ENCODE measurements at places on chromosomes 12 and 14. TPM values are rescaled to one million over a fixed set of nuclear protein-coding genes. Genes with fewer than 3 reads are reported as not detected.

The NUAK1 gene
- total RNA-seq, result 28.2 TPM

- H3K4me1 ChIP-seq, result no peaks in the 10 kb centered on the region
- H3K27ac ChIP-seq, result no peak overlapping the region
- H3K4me3 ChIP-seq, result no peak overlapping the region
- H3K27me3 ChIP-seq, result no peaks in the 10 kb centered on the region
Observed at GRCh38 chr14:97251491-97252155, 454.4 kb downstream of the VRK1 start.

DNA sequence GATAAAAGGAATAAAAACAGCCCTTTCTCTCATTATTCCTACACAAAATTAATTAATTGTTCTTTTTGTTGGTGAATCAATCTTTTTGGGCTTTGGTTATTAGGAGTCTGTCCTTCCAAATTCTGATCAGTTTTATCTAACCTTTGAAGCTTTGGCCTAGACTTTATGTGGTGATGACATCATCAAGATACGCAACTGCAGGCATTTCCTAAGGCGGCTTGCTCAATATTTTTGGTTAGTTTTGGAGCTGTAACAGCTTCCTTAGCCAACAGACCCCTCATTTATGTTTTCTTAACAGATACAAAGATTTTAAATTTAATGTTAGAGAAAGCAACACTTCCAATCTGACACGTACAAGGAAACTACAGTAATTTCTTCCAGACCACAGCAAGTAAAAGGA, 87.8 kb upstream of the PDE3A start:
- DNase-seq, result no peak
- H3K36me3 ChIP-seq, result no peaks in the 10 kb centered on the region
- H3K4me3 ChIP-seq, result no peak overlapping the region
- H3K4me1 ChIP-seq, result no peaks in the 10 kb centered on the region

- H3K27me3 ChIP-seq, result no peaks in the 10 kb centered on the region
- H3K36me3 ChIP-seq, result no peaks in the 10 kb centered on the region
- H3K4me1 ChIP-seq, result no peaks in the 10 kb centered on the region
Observed at GRCh38 chr12:7107636-7108002, 1.4 kb downstream of the C1RL start.
